ENCODE measurements at places on chromosomes 3 and 15.

DNA sequence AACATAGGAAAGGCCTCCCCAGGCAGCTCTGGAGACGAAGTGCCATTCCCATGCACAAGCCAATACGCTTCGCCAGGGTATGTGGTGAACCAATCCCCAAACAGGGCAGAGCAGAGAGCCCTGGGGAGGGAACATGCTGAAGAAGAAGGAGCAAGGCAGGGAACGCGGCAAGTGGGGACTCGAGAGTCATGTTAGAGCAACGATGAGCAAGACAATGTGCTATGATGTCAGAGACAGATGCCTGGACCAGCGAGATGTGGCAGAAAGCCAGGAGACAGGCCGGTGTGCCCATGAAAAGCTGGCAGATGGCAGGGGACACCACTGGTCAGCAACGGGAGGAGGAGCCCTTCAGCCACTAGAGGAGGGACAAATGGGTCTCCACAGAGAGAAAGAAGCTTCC lies 39.6 kb downstream of the NIPA2 start:
- DNase-seq = no peak

DNA sequence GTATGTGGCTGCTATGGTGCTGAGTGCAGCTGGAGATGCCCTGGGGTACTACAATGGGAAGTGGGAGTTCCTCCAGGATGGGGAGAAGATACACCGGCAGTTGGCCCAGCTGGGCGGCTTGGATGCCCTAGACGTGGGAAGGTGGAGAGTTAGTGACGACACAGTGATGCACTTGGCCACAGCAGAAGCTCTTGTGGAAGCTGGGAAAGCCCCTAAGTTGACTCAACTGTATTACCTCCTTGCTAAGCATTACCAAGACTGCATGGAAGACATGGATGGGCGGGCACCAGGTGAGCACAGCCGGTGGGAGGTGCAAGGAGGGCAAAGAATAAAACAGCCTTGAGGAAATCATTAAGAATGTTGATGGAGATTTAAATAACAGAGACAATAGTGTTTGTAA lies 2.9 kb downstream of the ADPRH start:
- no peak for DNase-seq

- peak; percentile 92 for DNase-seq
Observed at GRCh38 chr15:37100109-37100965, at the start of gene MEIS2. Gene MEIS2 (minus strand): TSS chr15:37100549. CDS start chr15:37099466, 1,083 bp downstream.

DNA sequence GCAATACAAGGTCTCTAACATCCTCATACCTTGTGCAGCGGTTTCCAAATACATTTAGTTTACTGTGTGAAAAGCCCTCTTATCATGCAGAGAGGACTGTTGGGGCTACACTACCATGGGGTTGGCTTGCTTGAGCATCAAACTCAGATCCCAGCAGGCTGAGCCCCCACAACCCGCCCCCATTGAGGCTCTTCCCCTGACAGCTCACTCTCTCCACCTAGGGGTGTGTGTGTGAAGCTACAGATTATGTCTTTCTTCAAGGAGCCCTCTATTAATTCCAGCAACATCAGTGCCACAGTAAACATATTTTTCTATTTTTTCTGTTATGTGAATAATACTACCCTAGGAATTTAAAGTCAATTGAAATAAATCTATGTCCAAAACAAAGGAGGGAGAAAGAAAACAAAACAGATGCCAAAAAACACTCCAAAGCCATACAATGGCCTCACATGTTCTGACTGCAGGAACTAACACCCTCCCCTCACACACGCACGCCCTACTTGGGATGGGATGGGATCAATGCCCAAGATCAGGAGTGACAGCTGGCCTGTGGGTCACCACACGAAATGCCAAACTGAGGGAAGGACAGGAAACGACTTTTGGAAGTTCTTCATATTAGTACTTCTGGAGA lies 14.7 kb downstream of the TM4SF4 start:
- DNase-seq = peak; percentile 31

DNA sequence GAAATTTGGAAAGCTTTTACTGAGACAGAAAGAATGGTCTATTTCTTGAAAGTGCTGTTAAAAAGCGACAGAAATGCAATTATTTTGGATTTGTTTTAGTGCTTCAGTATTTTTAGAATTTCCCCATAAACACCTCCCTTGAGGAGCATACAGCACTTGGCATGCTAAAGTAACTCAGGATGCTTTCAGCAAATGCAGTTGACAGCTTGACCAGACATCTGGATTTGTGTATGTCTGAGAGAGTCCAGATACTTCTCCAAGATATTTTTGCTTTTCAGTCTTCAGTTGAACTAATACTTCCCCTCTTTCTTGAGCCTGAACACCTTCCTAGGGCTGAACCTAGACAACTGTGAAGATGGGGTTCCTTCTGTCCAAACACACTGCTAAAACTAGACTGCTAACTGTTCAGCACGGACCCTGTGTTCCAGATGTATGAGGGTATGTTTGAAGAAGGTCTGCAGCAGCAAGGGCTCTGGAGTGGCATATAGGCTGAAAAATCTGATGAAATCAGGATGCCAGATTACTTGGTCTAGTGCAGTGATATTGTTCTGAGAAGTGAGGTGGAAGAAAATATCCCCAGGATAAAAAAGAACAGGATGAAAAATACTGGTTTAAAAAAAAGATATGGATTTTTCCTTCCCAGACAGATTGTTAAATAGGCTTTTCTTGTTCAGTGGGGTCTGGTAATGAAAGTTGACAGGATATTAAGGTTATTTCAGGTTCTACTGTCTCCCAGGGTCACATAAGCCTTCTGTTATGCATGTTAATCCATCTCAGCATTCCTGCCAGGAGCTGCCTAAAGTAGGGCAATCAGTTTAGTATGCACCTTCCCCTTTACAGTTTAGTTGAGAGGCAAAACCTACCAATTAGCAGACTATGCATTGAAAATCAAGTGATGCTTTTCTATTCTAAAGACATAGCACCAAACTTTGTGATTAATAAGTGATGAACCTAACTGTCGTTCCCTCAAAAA lies 516.9 kb upstream of the TBL1XR1 start:
- DNase-seq = no peak

DNA sequence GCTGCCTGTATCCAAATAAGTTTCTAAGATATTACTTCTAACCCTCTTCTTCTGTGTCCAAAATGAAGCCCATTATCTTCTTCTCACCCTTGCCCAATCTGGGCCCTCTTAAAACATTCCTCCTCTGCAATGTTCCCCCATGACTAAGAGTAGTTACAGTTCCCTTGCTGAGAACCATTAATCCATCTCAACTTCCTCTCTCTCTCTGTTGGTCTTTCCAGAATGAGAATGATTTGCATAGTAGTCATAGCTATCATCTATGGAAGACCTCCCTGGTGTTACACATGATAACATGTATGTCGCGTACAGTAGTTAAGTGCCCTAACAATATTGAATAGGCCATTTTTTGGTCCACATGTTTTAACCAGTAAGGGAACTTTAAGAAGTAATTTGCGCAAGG lies 177.9 kb downstream of the ANXA2 start:
- DNase-seq = no peak

GRCh38 chr3:129766135-129766534 lies 127.4 kb downstream of the TMCC1 start:
- no peak for DNase-seq

DNA sequence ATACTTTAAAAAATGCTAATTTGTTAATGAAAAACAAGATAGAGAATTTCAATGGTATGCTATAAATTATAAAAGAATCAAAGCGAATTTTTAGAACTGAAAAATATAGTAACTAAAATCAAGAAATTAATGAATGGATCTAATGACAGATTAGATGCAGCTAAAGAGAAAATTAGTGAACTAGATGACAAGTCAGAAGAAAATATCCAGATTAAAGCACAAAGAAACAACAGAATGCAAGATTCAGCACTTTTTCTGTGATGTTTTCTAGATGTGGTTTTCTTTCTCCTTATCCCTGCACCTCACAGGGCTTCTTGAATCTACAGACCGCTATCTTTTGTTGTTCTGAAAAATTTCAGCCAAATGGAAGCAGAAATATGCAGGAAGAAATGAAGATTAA lies 54.4 kb downstream of the INO80 start:
- DNase-seq = no peak

DNA sequence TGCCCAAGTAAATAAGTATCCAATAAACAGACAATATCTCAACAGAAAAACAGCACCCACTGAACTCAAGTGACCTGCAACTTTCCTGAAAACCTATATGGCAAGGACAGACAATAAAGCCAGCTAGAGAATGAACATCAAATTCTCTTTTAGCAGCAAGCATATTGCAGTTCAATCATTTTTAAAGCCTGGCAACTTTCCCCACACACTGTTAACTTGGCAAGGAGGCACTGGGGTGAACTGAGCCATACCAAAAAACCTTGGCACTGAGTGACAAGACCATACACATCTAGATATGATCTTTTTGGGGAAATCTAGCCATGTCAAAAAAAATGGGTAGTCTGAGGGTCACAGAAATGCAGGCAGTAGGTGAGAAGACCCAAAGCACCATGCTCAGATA lies 174.6 kb downstream of the STT3B start:
- no peak for DNase-seq

GRCh38 chr15:85545752-85546151 lies 165.3 kb downstream of the AKAP13 start:
- DNase-seq = no peak

GRCh38 chr3:194955979-194956696 lies 270.5 kb downstream of the FAM43A start:
- no peak for DNase-seq

DNA sequence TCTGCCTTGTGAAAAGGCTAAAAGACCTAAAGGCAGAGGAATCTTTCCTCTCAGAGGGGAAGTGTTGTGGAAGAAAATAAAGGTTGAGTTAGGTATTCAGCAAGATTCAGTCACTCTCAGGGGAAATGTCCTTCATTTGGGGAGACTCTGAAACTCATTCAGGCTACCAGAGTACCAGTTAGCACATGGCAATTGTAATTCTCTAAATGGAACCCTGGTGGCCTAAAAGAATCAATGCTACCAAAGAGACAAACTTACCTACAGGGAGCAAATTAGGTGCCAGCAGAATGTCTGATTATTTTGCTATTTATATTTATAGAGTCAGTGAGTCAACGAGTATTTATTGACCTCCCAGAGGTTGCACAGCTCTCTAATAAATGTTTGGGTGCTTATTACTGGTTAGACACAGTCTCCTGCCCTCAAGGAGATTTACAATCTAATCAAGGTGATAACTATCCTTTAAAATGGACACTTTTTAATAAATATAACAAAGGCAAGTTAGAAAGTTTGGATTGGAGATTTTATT lies 33.9 kb upstream of the CDIN1 start:
- no peak for DNase-seq

- no peak for DNase-seq
Observed at GRCh38 chr3:187858041-187858440, 112.8 kb upstream of the BCL6 start.

DNA sequence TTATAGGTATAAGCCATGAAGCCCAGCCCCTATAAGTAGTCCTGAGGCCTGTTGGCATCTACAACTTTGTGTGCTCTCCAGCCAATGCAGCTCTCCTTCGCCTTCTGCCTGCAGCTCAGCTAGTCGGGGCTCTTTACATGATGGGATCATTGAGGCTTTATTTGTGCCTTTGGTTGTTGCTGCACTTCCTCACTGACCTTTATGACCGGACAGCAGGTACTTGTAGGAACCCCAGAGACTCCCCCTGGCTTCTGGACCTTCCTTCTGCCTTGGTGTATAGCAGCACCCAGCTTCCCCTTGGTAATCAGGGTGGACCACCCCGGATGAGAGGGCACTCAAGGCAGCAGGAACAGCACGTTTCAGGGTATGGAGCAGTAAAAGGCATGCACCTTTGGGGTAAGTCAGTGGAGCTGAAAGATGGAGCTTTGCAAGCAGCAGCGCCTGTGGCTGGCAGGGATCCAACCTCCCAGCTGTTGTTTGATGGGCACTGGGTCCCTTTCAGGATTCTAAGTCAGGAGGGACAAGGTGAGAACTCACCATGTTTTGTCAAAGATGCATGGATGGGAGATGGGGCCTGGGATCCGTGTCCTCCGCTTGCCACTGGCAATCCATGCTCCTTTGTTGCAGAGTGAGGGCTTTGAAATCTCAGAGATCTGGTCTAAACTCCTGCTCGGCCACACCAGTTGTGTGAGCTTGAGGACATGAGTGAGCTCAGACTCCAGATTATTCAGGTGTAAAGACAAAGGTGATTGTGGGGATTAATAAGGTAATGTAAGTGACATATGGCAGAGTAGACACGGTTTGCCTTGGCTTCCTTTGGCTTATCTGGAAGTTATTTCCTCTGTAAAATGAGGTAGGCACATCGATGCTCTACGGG lies 65.1 kb upstream of the KLF13 start:
- DNase-seq = no peak

DNA sequence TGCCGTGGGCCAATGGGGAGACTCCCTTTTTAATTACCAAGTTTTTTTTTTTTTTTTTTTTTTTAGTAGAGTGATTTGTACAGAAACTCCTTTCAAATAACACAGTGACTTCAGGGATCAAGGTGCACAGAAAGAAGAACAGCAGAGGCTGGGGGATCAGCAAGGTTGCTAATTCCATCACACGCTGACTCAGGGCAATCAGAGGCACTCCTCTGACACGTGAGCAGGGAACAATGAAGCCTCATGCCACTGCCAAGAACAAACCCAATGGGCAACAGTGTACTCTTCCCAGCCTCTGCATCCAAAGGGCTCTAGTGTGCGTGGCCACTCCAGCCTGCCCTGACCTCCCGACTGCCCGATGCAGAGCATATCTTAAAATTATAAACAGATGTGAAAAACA lies 186.7 kb upstream of the WNT5A start:
- no peak for DNase-seq

DNA sequence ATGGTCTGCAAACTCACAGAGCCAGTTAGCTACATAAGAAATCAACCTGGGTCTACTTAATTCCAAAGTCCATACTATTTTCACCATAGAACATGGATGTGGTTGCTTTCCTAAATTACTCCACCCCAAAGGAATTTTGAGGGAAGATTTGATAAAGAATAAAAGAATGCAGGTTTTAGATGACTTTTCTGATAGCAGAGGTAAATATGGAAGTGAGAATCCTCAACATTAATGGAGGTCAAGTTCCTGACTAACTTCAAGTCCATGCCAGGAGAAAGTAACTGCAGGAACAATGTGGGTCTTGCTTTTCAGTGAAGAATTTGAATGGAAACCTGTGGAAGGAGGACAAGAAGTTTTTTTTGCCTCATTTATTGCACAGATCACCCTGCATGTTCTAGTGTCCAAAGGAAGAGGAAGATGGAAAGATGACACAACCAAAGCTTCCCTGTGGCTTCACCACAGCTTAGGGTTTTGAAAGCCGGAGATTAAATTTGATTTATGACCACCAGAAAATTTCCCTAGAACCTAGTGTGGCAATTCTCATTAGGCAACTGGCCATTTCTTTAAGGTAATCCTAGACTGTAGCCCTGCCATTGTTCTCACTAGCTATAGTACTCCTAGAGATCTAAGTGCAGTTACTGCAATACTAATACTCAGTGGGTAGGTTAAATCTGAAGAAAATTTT lies 429.7 kb downstream of the RAP2B start:
- peak; percentile 4 for DNase-seq
